Neural progenitor cell (in vitro differentiated cells): ENCODE measurements at places on chromosomes 7 and 10. TPM values are rescaled to one million over a fixed set of nuclear protein-coding genes. Genes with fewer than 3 reads are reported as not detected.

- H3K4me1 ChIP-seq, result peaks cover 5% of the 10 kb centered on the region
- H3K27me3 ChIP-seq, result no peaks in the 10 kb centered on the region
- DNase-seq, result no peak
- H3K36me3 ChIP-seq, result peaks cover 3% of the 10 kb centered on the region
Observed at GRCh38 chr10:122257041-122257440, 14.1 kb upstream of the BTBD16 start.

DNA sequence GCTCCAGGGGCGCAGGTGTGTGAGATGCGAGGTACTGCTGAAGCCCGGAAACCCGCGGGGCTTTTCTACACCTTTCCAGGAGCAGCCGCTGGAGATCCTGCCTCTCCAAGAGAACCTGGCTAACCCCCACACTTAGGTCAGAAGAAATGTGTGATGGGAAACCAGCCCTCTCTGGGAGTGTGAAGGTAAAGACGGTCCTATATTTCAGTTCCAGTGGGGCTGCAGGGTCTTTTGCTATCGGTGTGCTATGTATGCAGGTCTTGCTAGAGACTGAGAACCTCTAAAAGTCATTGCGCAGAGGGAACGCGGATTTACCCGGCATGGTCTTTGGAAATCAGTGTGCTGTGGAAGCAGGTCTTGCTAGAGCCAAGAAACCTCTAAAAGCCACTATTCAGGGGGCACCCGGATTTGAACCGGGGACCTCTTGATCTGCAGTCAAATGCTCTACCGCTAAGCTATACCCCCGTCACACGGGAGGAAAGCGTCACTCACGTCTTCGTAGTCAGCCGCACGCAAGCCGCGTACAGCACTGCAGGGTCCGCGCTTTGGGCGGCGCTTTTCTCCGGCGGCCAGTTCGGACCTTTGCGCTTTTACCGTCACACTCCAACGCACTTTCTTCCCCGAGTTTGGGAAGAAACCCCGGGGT, 46.0 kb downstream of the ZNF777 start:
- peak; percentile 88 for DNase-seq
- H3K4me3 ChIP-seq, result peak overlapping the region; percentile 52
- H3K36me3 ChIP-seq, result no peaks in the 10 kb centered on the region
- no peak overlapping the region for H3K27ac ChIP-seq

- H3K36me3 ChIP-seq, result no peaks in the 10 kb centered on the region
- peaks cover 14% of the 10 kb centered on the region for H3K4me1 ChIP-seq
- no peak for DNase-seq
- H3K27me3 ChIP-seq, result no peaks in the 10 kb centered on the region
- no peak overlapping the region for H3K27ac ChIP-seq
Observed at GRCh38 chr7:112986256-112987031, 100.2 kb downstream of the GPR85 start.

DNA sequence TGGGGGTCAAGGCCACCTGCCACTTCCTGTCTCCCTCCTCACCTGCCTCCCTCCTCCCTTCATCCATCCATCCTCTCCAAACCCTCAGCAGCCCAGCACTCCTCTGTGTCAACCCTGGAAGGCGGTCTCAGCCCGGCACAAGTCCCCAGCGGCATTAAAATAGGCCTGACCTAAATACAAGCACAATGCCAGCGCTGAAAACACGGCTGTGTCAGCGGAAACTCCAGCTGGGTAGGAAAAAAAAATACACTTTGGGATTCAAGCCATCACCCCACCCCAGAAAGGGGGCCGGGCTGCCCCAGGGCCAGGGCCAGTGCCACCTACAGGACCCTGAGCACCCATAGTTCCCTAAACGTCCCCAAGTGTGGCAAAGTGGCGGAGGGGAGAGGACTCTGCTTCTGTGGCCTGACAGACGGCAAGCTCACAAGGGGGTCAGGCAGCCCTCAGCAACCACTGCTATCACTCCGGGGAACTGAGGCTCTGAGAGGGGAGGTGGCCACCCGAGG, 22.7 kb upstream of the GTF2IRD1 start:
- DNase-seq, result peak; percentile 29
- no peak overlapping the region for H3K27ac ChIP-seq
- H3K27me3 ChIP-seq, result no peaks in the 10 kb centered on the region
- H3K4me3 ChIP-seq, result no peak overlapping the region
- H3K4me1 ChIP-seq, result no peaks in the 10 kb centered on the region

DNA sequence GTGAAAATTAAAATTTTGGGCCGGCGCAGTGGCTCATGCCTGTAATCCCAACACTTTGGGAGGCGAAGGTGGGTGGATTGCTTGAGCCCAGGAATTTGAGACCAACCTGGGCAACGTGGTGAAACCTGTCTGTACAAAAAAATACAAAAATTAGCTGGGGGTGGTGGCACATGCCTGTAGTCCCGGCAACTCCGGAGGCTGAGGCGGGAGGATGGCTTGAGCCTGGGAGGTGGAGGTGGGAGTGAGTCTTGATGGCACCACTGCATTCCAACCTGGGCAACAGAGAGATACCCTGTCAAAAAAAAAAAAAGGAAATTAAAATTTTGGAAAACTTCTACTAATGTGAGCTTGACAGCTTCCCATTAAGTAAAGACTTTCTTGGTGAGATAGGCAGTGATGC, 3.1 kb downstream of the SRRT start:
- DNase-seq, result no peak
- H3K36me3 ChIP-seq, result peaks cover 8% of the 10 kb centered on the region
- H3K27me3 ChIP-seq, result no peaks in the 10 kb centered on the region
- peaks cover 30% of the 10 kb centered on the region for H3K4me1 ChIP-seq

DNA sequence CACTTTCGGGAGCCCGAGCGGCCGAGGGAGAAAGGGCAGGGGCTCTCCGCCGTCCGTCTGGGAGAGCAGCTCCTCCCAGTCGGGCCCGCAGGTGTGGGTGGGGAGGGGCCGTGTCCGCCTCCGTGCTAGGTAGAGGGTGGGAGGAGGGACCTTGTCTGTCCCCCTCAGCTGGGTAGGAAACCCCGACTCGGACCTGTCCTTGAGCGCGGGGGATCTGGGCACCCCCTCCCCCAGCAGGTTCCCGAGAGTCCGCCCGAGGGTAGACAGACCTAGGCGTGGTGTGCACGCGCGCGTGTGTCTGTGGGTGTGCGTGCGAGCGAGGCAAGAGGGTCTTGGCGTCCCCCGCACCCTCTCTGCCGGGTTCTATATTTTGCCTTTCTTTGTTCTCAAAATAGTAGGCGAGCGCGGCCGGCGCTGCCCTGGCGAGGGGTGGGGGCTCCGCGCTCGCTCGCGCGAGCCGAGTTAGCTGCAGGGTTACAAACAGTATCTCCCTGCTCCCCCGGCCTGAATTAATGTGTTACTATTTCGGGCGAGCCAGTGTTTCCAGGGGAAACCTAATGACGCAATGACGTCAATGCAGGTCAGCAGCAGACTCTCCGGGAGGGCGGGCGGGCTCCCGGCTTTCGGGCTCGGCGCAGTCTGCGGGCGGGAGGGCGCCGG, 73.9 kb upstream of the LEP start:
- H3K4me3 ChIP-seq, result peak overlapping the region; percentile 55
- DNase-seq, result peak; percentile 71

DNA sequence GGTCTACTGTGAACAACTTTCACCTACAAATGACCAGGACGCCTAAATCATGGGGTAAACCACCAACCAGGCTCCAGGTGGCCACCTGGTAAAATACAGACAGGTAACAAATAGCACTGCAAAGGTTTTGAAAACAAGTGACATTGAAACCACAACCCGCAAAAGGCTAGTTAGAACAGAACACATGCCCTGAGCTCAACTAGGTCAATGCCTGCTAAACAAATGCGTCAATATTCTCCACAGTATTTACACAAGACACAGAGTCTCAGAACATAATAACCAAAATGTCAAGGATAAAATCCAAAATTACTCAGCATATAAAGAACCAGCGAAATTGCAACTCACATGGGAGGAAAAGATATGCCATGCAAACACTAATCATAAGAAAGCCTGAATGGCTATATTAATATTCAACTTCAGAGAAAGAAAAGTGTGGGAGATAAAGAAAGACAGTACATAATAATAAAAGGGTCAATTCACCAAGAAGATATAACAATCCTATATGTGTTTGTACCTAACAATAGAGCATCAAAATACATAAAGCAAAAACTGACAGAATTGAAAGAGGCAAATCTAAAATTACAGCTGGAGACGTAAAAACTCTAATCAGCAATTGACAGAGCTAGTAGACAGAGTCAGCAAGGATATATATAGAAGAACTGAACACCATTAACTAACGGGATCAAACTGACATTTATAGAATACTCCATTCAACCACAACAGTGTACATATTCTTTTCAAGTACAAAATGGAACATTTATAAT, 47.6 kb downstream of the SMURF1 start:
- no peaks in the 10 kb centered on the region for H3K27me3 ChIP-seq
- no peaks in the 10 kb centered on the region for H3K36me3 ChIP-seq
- H3K27ac ChIP-seq, result no peak overlapping the region
- DNase-seq, result no peak
- H3K4me3 ChIP-seq, result no peak overlapping the region

GRCh38 chr7:1664711-1665548, 5.1 kb upstream of the ELFN1 start:
- H3K36me3 ChIP-seq, result no peaks in the 10 kb centered on the region
- DNase-seq, result peak; percentile 92
- peak overlapping the region; percentile 55 for H3K4me3 ChIP-seq
- peaks cover 38% of the 10 kb centered on the region for H3K4me1 ChIP-seq

GRCh38 chr10:24652381-24652957, 71.2 kb downstream of the ARHGAP21 start:
- H3K27me3 ChIP-seq, result no peaks in the 10 kb centered on the region
- no peak overlapping the region for H3K4me3 ChIP-seq
- DNase-seq, result no peak
- H3K36me3 ChIP-seq, result no peaks in the 10 kb centered on the region

DNA sequence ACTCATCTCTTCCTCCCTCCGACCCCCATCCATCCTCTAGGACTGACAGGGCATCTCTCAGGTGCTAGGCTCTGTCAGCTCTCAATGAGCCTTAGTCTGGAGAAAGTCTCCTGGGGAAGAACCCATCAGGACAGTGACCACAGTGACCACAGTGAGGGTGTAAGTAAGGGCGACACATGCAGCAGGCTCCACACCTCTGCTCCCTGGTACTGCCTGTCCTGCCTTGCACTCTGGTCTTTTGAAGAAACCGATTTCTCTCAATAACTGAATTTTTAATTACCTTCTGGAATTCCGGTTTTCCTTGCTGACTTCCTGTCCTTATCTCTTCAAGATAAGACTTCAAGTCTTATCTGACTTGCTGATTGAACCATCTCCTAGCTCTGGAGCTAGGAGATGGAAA, 190.2 kb downstream of the ACTR3B start:
- no peak for DNase-seq
- no peak overlapping the region for H3K4me3 ChIP-seq
- H3K27ac ChIP-seq, result no peak overlapping the region
- H3K36me3 ChIP-seq, result no peaks in the 10 kb centered on the region

DNA sequence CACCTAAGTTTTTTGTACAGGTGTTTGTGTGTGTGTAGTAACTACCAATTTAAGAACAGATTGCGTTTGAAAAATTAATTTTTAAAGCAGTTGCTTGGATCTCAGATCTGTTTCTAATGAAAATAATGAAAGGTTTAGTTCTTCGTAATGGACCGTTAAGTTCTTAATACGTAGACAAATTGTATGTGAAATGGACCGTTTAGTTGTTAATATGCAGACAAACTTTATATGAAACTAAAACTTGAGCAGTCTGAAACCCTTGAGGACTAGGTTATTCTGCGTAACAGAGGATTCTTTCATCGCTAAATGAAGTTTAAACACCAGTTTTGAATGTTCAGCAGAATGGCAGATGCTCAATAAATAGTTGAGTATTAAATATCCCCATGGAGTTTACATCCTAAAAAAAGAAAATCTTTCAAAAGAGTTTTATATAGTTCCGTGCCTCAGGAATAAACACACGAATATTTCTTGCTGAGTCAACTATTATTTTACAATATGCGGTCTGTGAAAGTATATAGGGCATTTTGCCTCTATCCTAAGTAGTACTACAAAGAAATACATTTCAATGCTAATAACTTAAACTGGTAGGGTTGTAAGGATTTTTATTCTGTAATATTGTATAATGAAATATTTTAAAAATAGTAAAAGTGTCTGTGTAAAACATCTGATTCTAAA, 1.2 kb downstream of the DBF4 start:
- H3K27me3 ChIP-seq, result no peaks in the 10 kb centered on the region
- H3K4me1 ChIP-seq, result peaks cover 22% of the 10 kb centered on the region
- no peak for DNase-seq
- peak overlapping the region; percentile 90 for H3K4me3 ChIP-seq

DNA sequence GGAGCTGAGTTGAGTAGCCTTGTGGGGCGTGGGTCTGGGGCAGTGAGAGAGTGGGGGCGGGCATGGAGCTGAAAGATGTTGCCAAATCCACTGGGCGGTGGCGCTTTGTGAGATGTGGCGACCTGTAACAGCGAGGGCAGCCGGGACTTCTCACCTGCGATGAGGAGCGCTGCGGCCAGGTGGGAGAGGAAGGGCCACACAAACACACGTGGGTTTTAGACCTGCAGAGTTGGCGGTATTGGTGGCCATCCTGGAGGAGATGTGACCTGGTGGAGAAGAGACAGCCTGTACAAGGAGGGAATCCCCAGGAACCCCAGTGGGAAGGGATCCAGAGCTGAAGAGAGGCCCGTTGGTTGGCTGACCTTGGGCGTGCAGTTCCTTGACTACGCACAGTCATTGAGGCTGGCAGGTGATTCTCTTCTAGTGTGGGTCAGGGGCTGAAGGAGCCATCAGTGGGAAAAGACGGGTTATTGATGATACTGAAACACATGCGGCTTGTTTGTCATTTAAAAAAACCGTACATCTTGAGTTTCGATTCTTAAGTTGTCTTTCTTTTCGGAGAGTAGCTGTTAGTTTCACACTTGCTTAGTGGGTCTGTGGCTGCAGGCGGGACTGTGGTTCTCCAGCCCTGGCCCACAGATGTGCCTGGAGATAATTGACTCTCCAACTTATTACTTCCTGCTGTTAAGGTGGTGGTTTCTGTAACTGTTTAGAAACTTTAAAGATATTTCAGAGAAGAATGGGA, 2.4 kb downstream of the CHST12 start:
- no peaks in the 10 kb centered on the region for H3K36me3 ChIP-seq
- H3K27me3 ChIP-seq, result no peaks in the 10 kb centered on the region
- H3K4me3 ChIP-seq, result no peak overlapping the region
- no peak overlapping the region for H3K27ac ChIP-seq
- peaks cover 15% of the 10 kb centered on the region for H3K4me1 ChIP-seq

GRCh38 chr7:55369427-55370400, 4.6 kb downstream of the LANCL2 start:
- peaks cover 2% of the 10 kb centered on the region for H3K4me1 ChIP-seq
- H3K4me3 ChIP-seq, result no peak overlapping the region

DNA sequence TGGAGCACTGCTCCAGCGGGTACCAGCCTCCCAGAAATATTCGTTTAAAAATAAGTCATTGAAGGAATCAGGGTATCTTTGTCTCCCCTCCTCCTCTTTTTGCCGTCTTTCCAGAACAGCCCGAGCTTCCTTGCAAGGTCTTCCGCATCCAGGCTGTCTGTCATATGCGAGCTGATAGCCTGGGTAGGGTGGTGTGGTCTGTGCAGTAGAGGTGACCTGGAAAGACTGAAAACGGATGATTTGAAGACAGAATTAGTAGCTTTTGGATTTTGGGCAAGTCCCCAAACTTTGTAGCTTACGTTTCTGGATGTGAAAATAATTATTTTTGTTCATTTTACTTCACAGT, 480 bp downstream of the VPS50 start:
- peaks cover 11% of the 10 kb centered on the region for H3K27me3 ChIP-seq
- peak; percentile 31 for DNase-seq
- H3K4me3 ChIP-seq, result peak overlapping the region; percentile 79
- H3K27ac ChIP-seq, result no peak overlapping the region

Gene GCK
- total RNA-seq, result 0.15 TPM in 1 of 2 replicates, not detected in the other

Gene SPDYE2
- total RNA-seq, result not detected in 2 replicates

Gene TEX36
- total RNA-seq, result not detected in 2 replicates

Gene ZNF239
- total RNA-seq, result 7.1 and 16.9 TPM in 2 replicates

Gene PSTK
- 12.5 and 18.1 TPM in 2 replicates for total RNA-seq

Gene SUMF2
- 76.1 and 109 TPM in 2 replicates for total RNA-seq
